ENCODE measurements at places on chromosomes 2 and 18.

DNA sequence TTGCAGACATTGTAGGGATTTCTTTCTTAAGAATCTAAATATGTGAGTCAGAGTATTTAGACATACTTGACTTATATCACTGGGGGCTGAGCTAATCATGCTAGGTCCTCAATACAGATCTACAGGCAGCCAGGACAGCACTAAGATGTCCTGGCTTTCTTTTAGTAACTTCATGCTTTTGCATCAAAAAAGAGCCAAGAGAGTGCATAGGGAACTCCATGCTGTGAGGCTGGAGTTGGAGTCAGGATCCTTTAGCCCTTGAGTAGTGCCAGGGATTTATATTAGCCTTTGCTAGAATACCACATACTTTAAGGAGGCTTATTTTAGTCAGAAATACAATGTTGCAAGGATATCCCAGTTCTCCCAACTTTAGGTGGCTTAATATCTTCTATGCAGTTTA lies 289.7 kb downstream of the CCDC85A start:
- DNase-seq, result no peak

- DNase-seq, result no peak
These were observed 205.8 kb downstream of the ANAPC1 start for GRCh38 chr2:111678161-111678560.

- no peak for DNase-seq
These were observed 97.9 kb upstream of the DLX2 start for GRCh38 chr2:172200495-172201085.

- no peak for DNase-seq
These were observed 12.1 kb downstream of the METTL4 start for GRCh38 chr18:2559249-2559648.

GRCh38 chr2:193272011-193272410 lies 1077.3 kb upstream of the TMEFF2 start:
- DNase-seq, result no peak

- no peak for DNase-seq
These were observed 148.8 kb downstream of the WDSUB1 start for GRCh38 chr2:159137511-159138241.

- DNase-seq, result no peak
These were observed 85.8 kb downstream of the PTGR3 start for GRCh38 chr18:75123113-75123512.

DNA sequence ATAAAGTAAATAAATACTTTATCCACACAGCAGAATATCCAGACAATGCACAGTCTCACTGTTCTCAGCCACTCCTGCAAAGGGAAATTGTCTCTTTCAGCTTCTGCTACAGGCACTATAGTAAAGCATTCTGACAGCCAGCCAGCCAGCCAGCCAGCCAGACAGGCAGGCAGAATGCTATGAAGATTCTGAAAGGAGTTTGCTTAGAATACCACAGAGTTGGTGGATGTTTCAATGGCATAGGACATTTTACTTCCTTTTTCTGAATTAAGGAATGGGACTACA lies 116.1 kb upstream of the CYP26B1 start:
- no peak for DNase-seq

DNA sequence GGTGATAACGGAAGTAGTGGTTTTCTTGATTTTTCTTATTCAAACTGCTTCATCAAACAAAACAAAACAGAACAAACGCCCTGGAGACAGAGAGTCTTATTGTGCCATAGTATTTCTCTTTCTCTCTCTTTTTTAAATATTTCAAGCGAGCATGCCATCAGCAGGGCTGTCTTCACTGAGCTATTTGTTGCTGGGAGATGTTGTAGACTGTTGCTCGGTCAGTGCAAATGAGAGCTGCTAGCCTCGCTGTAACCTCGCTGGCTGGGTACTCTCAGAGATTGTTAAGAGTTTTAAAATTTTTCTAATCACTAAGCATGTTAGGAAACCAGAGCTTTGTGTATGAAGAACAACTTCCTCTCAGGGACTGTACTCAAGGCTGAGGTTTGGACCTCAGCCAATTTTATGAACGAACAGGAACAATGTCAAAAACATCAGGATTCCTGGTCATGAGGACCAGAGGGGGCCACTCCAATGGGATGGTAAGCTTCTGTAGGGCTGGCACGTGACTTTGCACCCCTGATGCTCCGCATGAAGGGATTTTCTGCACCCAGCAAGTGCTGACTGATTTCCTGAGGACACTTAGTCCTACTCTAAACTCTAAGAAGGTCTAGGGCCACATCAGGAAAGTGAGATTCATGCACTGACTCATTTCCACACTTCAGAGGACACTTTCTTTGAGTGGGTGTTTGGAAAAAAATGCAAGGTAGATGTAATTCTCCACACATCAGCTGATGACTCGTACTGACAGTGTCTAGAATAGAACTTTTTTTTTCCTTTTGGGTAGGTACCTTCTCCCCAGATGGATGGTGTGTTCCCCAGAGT lies 59.8 kb upstream of the IL1R1 start:
- no peak for DNase-seq

DNA sequence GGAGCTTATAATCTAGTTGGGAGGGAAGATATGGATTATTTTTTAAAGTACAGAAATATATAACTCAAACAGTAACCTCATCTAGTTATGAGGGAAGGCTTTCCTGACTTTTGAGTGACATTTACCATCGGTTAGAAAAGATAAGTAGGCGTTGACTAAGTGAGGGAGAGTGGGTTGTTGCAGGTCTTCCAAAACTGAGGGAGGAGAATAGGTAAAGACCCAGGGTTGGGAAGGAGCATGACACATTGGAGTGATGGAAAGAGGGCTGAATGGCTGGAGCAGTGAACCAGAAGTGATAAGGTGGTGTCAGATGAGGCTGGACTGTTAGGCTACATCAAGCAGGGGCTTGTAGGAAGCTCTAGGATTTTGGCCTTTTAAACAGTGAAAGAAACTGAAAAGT lies 10.6 kb upstream of the NUP35 start:
- DNase-seq, result no peak

- no peak for DNase-seq
These were observed 4.5 kb downstream of the SEMA4F start for GRCh38 chr2:74658516-74658915.

DNA sequence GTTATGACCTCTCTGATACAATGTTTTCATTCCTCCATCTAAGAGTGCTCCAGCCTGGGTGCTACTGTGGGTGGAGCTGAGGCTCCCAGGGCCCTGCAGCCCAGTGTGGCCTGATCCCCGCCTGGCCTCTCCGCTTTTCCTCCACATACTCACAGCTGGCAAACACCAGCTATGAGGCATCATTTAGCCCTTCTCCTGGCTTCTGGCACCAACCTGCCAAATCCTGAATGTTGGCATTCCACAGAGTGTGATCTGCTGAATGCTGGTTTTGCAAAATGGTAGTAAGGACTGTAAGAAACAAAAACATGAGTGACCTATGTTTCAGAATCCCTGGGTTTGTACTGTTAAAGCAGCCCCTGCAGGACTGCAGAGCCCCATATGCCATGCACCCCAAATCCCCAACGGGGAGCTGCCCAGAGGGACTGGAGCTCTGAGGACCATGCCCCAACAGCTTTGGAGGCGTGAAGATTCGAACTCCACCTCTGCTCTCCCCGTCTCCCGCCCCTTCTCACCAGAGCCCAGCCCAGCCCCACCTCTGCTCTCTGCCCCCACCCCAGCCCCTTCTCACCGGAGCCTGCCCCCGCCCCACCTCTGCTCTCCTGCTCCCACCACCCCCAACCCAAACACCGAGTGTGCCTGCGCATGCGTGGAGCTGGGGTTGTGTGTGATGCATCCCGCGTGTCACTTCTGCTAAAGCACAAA lies 4.2 kb downstream of the SLC66A2 start:
- no peak for DNase-seq

DNA sequence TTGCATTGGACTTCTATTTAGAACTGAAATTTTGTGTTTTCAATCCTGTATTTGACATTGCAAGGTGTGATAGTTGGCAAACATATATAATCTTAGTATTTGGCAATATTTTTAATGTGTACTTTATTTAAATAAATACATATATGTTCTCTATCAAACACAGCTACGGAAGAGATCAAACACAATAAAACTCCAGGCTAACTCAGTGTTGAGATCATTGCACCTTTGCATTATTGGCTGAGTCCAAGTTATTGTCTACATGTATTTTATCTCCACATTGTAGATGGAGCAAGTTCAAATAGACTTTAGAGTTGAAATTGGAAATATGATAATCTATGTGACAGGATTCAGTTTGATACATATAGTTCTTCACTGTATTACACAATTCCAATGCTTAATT lies 176.7 kb downstream of the ST6GAL2 start:
- DNase-seq, result no peak

DNA sequence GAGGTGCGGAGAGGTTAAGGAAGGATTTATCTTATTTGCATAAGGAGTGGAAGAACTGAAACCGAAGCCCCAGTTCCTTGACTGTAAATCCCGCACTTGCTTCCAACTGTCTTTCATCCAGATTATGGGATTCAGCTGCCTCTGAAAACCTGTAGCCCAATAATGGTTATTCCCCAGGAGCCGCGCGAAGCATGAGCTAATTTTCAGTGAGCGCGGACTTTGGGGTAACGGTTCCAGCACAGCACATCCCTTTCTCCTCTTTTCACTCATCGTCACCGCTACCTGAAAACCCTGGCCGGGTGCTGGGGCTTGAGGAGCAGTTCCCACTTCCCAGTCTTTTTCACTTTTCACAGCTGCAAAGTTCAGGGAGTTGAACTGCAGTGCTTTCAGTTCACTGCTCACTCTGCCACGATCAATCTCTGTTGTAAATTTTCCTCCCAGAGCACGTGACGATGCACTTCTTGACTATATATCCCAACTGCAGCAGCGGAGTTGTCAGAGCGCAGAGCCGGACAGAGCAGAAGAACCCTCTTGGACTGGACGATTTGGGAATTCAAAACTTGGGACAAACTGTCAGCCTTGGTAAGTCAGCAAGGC lies at the start of gene KCNE4:
Gene KCNE4, plus strand, starts transcription at position 498 of the 597 bp plus-strand sequence. CDS start 641 bp downstream, outside the sequence.
- DNase-seq, result no peak

DNA sequence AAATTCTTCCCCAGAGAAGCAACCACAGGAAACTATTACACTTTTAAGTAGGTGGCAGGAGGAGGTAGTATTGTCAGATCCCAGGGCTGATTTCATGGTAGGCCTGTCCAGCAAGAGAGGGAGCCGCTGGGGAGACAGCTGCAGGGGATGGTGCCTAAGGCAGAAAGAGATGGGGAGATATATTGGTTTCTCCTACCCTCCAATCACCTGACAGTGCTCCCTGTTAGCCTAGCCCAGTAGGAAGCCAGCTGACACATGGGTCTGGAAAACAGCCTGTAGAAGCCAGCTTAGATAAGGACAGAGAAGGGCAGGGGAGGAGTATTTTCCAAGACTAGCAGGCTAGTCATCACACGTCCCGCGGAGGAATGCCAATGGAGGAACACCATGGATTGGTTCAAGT lies 8.2 kb upstream of the SPOPL start:
- no peak for DNase-seq

GRCh38 chr18:8507915-8508705 lies 101.1 kb upstream of the RAB12 start:
- no peak for DNase-seq

- no peak for DNase-seq
These were observed 55.3 kb upstream of the REL start for GRCh38 chr2:60826111-60826510.

DNA sequence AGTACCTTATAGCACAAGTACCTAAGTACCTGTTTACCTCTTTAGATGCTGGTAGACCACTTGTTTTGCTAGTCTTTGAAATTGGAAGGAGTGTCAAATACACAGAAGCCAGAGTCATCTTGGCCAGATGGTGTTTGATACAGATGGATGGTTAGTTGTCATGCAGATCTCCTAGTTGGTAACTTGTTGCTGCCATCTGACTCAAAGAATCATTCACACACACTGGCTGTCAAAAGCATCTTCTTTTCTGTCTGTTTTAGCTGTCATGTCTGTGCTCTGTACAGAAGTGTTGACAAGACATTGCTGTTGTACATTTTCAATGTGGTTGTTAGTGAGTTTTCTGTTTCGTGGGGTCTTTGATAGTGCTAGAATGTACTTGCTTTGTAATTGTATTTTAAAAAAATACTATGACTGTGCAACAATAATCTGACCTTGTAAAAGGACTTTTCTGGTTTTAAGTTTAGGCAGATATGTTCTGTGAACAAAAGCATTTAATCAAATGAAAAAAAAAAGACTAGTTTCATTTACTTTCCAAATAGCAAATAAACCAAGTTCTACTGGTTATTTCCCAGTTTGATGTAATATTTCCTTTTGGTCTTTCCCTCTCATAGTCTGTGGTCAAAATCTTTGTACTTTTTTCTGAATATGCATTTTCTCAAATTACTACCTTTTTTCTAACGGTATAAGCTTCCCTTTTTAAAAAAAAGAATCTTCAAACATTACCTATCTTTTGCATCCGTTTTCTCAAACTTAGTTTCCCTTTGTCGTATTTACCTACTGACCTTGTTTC lies 39.9 kb downstream of the TANK start:
- peak; percentile 3 for DNase-seq

- DNase-seq, result peak; percentile 33
These were observed 17.7 kb upstream of the NFE2L2 start for GRCh38 chr2:177282181-177282641.

DNA sequence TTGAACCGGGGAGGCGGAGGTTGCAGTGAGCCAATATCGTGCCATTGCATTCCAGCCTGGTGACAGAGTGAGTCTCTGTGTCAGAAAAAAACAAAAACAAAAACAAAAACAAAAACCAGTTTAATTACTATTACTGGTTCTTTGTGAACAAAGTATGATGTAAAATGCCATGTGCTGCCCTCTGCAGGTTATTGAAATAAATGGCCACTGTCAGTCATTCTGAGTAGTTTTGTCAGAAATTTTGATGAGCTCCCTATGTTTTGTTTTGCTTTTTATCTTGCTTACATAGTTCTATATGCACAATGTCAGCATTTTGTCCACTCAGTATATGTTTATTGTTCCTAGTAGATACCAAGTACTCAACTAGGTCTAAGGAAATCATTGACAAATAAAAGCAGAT lies 423.6 kb upstream of the CHST9 start:
- no peak for DNase-seq

All from NCI-H524 treated with DMSO at 0.1 percent for 48 hours (cell line).